ENCODE measurements at places on chromosomes 1 and 21. TPM values are rescaled to one million over a fixed set of nuclear protein-coding genes. Genes with fewer than 3 reads are reported as not detected.
A peak's percentile ranks its signal among the peaks of the same experiment; 100 is the strongest.

GRCh38 chr1:175597969-175598765 is 145.2 kb downstream of the TNR start:
- no peak for DNase-seq

DNA sequence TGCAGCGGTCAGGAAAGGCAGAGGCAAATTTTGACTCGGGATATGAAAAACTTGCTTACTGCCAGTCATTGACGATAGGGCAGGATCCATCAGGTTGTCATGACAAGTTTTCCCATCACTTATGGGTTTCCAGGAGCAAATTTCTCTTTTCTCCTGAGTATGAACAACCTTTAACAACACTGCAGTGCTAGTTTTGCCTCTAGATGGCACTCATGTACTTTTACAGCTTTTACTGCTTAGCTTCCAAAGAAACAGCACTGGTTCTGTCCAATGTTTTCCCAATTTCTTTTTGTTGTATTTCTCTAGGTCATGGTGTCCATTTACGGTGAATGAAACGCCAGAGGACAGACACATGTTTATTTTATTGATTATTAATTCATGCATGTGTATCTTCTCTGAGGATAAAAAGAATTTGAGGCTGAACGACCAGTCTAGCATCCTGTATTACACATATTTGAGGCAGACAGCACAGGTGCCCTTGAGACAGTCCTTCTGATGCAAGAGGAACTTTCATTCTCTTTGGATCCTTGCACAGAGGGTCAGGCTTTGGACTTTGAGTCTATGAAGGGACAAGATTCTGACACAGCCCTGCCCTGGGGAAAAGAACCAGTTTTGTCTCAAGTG is 112.3 kb upstream of the TRABD2B start:
- DNase-seq: peak; percentile 15

The SH2D1B gene
- 2.9 TPM for polyA plus RNA-seq

The SELL gene
- polyA plus RNA-seq: 1,118 TPM

GRCh38 chr1:32200226-32201010 is at the start of gene CCDC28B:
Gene CCDC28B (plus strand): TSS chr1:32200595. CDS start chr1:32201936, 1,341 bp downstream.
- peak; percentile 30 for DNase-seq

- no peak for DNase-seq
Measured at GRCh38 chr21:41955516-41955915, 1.7 kb upstream of the C2CD2 start.

The C1orf94 gene
- not detected for polyA plus RNA-seq

The FAM163A gene
- not detected for polyA plus RNA-seq

DNA sequence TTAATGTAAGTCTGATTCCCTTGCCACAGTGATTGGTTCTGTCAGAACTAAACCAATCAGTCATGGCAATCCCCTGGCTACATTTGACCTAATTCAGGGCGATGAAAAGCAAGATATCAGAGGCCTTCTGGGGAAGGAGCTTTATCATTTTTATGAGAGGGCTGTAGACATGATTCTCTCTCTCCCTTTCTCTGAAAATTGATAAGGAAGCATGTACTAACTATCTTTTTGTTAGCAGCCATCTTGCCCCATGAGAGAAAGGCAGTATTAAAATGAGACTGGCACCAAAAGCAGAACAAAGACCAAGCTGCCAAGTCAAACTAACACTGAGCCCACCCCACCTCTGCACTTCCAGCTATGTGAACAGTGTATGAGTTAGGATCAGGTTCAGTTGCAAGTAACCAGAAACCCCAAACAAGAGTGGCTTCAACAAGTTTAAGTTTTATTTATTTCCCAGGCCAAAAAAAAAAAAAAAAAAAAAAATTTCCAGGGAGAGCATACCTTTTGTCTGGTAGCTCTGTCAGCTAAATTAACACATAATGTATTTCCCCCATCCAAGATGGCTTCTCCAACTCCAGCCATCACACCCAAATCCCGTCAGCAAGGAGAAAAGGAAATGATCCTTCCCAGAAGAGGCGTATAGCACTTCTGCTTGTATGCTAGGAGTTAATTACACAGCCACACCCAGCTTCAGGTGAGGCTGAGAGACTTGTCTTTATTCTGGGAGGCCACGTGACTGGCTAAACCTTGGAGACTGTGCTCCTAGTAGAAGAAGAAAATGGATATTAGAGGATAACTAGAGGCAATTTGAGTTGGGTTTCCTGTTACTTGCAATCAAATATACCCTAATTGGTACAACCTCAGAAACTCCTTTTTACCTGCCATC is 105.8 kb upstream of the RALGPS2 start:
- no peak for DNase-seq

The CD48 gene
- polyA plus RNA-seq: 363 TPM

DNA sequence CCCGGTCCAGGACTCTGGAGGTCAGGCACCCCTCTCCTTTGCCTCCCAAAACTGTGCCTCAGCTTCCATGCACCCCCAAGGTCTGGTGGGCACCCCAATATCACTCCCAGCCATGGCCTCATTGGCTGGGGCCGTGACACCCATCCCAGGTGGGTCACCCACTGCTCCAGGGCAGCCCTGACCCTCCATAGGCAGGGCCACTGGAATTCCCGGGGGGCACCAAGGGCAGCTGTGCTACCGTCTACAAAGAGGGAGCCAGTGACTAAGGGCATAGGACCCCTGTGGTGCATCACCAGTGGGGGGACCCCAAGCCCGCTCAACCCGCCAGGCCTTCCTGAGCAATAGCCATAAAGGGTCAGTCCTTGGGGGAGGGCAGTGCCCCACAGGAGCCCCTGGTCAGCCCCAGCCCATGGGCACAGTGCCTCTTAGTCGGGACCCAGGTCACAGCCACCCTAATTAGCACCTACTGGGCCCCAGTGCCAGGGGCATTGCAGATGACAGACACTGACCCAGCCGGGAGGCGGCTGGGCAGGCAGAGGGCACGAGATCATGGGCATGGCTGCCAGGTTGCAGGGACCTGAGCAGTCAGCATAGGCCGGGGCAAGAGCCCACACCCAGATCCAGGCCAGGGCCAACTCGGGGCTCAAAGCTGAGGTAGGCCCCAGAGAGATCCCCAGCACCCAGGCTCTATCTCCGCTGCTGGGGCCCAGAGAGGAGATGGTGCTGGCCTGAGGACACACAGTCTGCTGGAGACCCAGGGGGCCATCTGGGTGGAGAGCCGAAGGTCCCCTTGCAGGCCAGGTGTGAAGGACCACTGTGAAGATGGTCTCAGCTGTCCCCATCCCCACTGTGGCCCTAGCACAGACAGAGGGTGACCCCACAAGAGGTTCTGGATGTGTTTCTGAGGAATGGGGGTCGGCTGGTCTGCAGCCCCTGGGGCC is 19.0 kb upstream of the ARF1 start:
- no peak for DNase-seq

- DNase-seq: no peak
Measured at GRCh38 chr1:212646588-212646987, 38.0 kb downstream of the ATF3 start.

- no peak for DNase-seq
Measured at GRCh38 chr1:208413006-208413405, 168.8 kb upstream of the PLXNA2 start.

Measured in CD14-positive monocyte (primary cell).